ENCODE measurements at places on chromosomes 6 and 20. TPM values are rescaled to one million over a fixed set of nuclear protein-coding genes. Genes with fewer than 3 reads are reported as not detected.

MMP24 gene
- 0.52 TPM for total RNA-seq

HLA-DRB1 gene
- total RNA-seq, result 157 TPM

C20orf96 gene
- total RNA-seq, result 11.1 TPM

PCSK2 gene
- not detected for total RNA-seq

COL9A3 gene
- total RNA-seq, result 6.5 TPM

BPIFB4 gene
- not detected for total RNA-seq

BMP2 gene
- total RNA-seq, result 3.5 TPM

FOXQ1 gene
- not detected for total RNA-seq

PROKR2 gene
- total RNA-seq, result not detected

HLA-DPA1 gene
- 203 TPM for total RNA-seq

PRKN gene
- total RNA-seq, result 17.3 TPM

- no peak for DNase-seq
- no peaks in the 10 kb centered on the region for H3K4me1 ChIP-seq
Observed at GRCh38 chr6:96787846-96788580, 49.3 kb downstream of the GPR63 start.

DNA sequence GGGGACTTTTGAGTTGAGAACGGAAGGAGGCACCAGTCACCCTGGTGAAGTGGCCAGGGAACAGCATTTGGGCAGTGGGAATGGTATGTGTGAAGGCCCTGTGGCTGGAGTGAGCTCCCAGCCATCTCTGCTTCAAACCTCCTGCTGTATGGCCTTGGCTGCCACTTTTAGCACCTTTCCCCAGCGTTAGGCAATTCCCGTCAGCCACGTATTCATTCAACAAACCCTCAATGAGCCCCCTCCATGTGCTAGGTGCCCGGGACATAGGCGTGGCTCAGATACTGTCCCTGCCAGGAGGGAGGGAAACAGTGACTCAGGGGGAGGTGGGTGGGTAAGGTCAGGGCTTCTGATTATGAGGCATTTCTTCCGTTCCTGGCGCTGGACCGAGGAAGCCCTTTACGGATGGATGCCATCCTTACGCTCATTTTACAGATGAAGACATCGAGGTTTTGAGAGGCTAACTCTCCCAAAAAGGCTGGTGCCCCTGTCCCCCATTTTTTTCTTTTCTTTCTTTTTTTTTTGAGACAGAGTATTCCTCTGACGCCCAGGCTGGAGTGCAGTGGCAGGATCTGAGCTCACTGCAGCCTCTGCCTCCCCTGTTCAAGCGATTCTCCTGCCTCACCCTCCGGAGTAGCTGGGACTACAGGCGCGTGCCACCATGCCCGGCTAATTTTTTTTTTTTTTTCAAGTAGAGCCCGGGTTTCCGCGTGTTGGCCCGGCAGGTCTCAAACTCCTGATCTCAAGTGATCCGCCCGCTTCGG is 37.5 kb downstream of the SRC start:
- H3K4me3 ChIP-seq, result no peak overlapping the region
- H3K27me3 ChIP-seq, result no peaks in the 10 kb centered on the region
- no peak overlapping the region for H3K27ac ChIP-seq
- no peaks in the 10 kb centered on the region for H3K4me1 ChIP-seq
- peak; percentile 73 for DNase-seq

GRCh38 chr20:23361119-23361475 is 885 bp upstream of the GZF1 start:
- no peak for DNase-seq
- H3K4me1 ChIP-seq, result no peaks in the 10 kb centered on the region
- peak overlapping the region; percentile 98 for H3K27ac ChIP-seq
- no peaks in the 10 kb centered on the region for H3K27me3 ChIP-seq
- peak overlapping the region; percentile 31 for H3K4me3 ChIP-seq

- no peaks in the 10 kb centered on the region for H3K27me3 ChIP-seq
- H3K36me3 ChIP-seq, result no peaks in the 10 kb centered on the region
- no peak overlapping the region for H3K4me3 ChIP-seq
- no peaks in the 10 kb centered on the region for H3K4me1 ChIP-seq
- no peak for DNase-seq
Observed at GRCh38 chr6:6931071-6932025, 176.4 kb upstream of the RREB1 start.

DNA sequence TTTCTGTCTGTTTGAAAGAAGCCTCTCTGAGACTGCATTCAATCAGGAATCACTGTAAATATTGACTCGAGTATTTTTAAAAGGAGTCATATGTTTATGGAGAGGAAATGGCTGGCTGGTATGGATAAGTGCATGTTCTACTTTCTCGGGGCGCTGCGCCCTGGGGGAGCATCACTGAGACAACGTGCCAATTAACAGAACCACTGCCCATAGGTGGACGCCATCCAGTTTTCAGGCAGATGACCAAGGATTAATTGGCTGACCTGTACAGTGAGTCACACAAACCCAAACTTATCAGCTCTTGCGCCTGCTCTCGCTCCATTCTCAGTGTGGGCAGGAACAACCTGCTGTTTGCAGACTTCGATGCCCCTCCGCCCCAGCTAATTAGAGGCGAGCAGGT is 571.2 kb downstream of the QKI start:
- H3K4me1 ChIP-seq, result no peaks in the 10 kb centered on the region
- DNase-seq, result no peak
- H3K27ac ChIP-seq, result no peak overlapping the region
- no peaks in the 10 kb centered on the region for H3K36me3 ChIP-seq

GRCh38 chr6:118718903-118719302 is 67.5 kb upstream of the CEP85L start:
- H3K27ac ChIP-seq, result no peak overlapping the region
- H3K4me3 ChIP-seq, result no peak overlapping the region
- no peaks in the 10 kb centered on the region for H3K4me1 ChIP-seq
- no peaks in the 10 kb centered on the region for H3K36me3 ChIP-seq
- no peak for DNase-seq

GRCh38 chr6:21836772-21837425 is 243.3 kb downstream of the SOX4 start:
- H3K4me3 ChIP-seq, result no peak overlapping the region
- no peaks in the 10 kb centered on the region for H3K27me3 ChIP-seq
- no peaks in the 10 kb centered on the region for H3K36me3 ChIP-seq
- peaks cover 1% of the 10 kb centered on the region for H3K4me1 ChIP-seq
- DNase-seq, result no peak

- H3K4me3 ChIP-seq, result no peak overlapping the region
- no peaks in the 10 kb centered on the region for H3K4me1 ChIP-seq
- H3K27ac ChIP-seq, result no peak overlapping the region
- no peak for DNase-seq
Observed at GRCh38 chr20:8431538-8432434, 299.7 kb downstream of the PLCB1 start.

GRCh38 chr6:139126255-139126654 is 8.6 kb upstream of the HECA start:
- no peak overlapping the region for H3K4me3 ChIP-seq
- no peak overlapping the region for H3K27ac ChIP-seq
- H3K27me3 ChIP-seq, result no peaks in the 10 kb centered on the region

DNA sequence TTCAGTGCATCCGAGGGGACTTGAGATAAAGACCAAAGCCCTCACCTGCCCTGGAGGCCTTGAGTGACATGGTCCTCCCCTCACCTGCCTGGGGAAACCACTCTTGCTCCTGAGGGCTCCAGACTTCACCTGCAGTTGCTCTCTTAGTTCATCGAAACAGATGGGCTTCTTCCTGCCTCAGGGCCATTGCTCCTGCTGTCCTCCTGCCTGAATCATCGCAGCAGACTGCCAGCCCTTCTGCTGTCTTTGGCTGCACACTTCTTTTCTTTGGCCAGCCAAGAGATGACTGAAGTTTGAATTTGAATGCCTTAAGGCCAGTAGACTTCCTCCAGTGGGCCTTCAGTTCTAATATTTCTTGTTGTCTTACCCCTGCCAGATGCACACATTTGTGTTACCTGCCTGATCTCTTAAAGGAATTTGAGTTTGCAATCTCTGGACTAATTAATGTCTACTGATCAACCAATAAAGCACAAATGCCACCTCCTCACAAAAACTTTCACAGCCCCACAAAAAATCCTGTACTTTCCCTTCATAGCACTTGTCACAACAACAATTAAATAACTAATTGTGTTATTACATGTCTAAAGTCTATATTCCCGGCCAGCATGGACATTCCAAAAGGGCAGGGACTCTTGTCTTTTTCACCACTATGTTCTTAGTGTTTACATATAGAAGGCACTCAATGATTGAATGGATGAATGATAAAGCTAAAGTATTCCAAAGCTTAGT is 56.7 kb upstream of the SGK1 start:
- peaks cover 4% of the 10 kb centered on the region for H3K4me1 ChIP-seq
- peak; percentile 71 for DNase-seq
- peak overlapping the region; percentile 55 for H3K27ac ChIP-seq
- no peaks in the 10 kb centered on the region for H3K27me3 ChIP-seq
- no peaks in the 10 kb centered on the region for H3K36me3 ChIP-seq

DNA sequence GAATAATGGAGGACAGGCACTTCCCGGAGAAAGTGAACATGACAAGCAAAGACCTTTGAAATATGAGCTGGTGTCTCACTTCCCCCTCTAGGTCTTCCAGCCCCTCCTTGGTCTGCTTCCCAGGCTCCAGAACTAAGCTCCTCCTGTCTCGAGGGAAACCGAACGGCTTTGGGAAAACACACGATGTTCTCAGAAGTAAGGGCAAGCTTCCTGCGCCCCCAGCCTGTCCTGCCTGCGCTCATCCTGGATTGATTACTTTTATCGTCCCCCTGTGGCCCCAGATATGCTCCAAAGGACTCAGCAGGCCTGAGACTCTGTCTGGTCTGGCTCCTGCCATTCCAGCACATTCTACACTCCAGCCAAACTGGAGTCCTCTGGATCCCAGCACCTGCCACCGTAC is 83.4 kb downstream of the ZNF217 start:
- no peak overlapping the region for H3K4me3 ChIP-seq
- DNase-seq, result no peak
- H3K36me3 ChIP-seq, result no peaks in the 10 kb centered on the region
- H3K4me1 ChIP-seq, result no peaks in the 10 kb centered on the region

DNA sequence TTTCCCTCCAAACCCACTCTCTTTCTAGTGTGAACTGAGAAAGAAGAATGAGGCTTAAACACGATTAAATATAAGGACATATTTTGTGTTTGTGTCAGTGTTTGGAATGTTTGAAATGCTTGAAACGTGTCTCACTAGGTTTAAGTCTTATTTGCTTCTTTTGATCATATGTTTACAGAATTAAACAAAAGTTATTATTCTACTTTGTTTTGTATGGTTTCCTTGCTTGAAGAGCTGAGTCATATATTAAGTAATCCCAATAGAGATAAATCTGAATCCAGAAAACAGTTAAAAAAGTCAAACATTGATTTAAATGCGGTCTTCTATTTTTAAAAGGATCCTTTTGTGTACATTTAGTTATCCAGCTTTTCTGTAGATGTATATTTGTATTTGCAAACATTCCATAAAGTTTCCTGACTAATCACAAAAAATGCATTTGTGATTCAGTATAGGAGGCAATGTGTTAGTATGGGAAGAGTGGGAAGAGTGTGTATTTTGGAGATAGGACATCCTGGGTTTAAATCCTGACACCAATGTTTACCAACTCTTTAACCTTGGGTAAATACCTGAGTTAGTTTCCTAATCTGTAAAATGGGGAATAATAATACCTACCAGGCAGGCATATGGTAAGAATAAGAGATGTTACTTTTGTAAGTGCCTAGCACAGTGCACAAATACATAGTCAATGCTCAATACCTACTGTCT is 72.9 kb downstream of the TSBP1 start:
- no peak overlapping the region for H3K4me3 ChIP-seq
- H3K4me1 ChIP-seq, result no peaks in the 10 kb centered on the region
- peaks cover 2% of the 10 kb centered on the region for H3K27me3 ChIP-seq
- no peak overlapping the region for H3K27ac ChIP-seq
- H3K36me3 ChIP-seq, result no peaks in the 10 kb centered on the region
- no peak for DNase-seq

DNA sequence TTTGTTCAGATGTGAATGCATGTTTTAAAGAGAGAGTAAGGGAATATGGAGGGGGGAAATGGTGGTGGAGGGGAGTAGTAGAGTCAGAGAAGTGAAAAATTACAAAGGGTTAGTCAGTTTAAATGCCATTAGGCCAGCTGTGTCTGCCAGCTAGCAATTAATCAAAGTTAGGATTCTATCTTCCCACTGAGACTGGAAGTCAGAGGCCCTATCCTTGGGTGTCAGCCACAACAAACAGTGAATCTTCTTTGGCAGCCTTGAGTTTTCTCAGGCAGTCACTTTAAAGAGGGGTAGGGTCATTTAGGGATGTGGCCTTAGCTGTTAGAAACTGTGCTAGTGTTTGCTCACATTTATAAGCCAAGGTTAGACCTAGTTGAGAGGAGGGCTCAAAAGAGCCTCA is 120.5 kb upstream of the BTBD3 start:
- H3K27ac ChIP-seq, result no peak overlapping the region
- no peak overlapping the region for H3K4me3 ChIP-seq
- H3K36me3 ChIP-seq, result no peaks in the 10 kb centered on the region
- no peaks in the 10 kb centered on the region for H3K27me3 ChIP-seq
- no peaks in the 10 kb centered on the region for H3K4me1 ChIP-seq

DNA sequence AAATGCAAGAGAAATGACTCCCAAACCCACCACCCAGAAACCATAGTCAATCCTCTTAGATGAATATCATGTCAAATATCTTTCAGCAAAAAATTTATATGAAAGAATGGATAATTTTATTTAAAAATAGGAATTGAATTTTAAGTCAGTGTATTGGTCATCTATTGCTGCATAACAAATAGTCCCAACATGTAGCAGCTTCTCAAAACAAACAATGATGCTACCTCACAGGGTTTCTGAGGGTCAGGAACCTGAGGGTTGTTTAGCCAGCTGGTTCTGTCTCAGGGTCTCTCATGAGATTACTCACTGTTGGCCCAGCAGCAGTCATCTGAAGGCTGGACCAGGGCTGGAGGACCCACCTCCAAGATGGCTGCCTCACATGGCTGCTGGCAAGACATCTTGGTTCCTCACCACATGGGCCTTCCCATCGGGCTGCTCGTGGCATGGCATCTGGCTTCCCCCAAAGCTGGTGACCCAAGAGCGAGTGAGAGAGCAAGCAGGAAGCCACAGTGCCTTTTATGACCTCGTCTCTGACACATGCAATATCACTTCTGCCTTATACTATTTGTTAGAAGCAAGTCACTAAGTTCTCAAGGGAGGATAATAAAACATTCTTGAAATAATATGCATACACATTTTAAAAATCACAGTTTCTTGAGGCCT is 36.3 kb downstream of the BANF2 start:
- H3K27ac ChIP-seq, result no peak overlapping the region
- H3K27me3 ChIP-seq, result no peaks in the 10 kb centered on the region
- H3K36me3 ChIP-seq, result no peaks in the 10 kb centered on the region
- DNase-seq, result no peak
- H3K4me3 ChIP-seq, result no peak overlapping the region

Measured in aorta (tissue), 5 donors.